ENCODE measurements at places on chromosomes 7 and 10.
A peak's percentile ranks its signal among the peaks of the same experiment; 100 is the strongest.

- DNase-seq, result no peak
These were observed 59.3 kb upstream of the IL6 start for GRCh38 chr7:22667562-22668239.

GRCh38 chr7:19294619-19295018, 149.4 kb upstream of the FERD3L start:
- no peak for DNase-seq

- DNase-seq, result no peak
These were observed 91.6 kb downstream of the ELMO1 start for GRCh38 chr7:37356911-37357636.

DNA sequence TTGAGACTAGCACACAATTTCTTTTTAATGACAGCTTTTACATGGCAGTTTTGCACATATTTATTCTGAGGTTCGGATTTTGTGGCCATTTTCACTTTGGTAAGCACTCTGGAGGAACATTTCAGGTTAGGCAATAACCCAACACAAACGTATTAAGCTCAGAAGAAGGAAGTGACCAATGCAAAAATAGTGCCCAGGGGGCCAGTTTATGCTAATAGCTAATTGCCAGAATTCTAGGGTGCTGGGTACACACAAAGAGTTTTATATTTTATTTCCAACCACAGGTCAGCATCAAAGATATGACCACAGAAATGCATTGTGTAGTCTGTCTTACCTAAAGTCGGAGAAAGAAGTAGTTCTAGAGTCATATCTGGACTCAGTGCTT, 8.4 kb upstream of the AGR2 start:
- DNase-seq, result no peak

DNA sequence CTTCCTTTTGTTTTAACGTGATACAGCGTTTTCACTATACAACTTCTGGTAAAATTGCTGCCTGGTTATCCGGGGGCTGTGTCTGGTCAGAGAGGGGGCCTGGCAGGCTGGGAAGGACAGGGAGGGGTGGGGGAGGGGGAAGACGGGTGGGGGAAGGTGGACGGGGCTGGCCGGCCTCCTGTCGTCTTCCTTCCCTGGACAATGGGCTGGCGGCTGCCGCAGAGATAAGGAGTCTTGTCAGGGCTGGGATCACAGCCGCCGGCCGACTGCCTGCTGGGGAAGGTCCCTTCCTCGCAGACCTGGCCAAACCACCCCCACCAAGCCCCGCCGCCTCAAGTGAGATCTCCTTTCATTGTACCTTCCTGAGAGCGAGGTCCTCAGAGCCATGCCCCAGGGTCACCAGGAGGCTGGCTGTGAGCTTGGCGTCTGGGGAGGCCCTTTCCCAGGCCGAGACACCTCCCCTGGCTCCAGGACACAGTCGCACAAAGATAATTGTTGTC, 151.2 kb upstream of the TNRC18 start:
- no peak for DNase-seq

DNA sequence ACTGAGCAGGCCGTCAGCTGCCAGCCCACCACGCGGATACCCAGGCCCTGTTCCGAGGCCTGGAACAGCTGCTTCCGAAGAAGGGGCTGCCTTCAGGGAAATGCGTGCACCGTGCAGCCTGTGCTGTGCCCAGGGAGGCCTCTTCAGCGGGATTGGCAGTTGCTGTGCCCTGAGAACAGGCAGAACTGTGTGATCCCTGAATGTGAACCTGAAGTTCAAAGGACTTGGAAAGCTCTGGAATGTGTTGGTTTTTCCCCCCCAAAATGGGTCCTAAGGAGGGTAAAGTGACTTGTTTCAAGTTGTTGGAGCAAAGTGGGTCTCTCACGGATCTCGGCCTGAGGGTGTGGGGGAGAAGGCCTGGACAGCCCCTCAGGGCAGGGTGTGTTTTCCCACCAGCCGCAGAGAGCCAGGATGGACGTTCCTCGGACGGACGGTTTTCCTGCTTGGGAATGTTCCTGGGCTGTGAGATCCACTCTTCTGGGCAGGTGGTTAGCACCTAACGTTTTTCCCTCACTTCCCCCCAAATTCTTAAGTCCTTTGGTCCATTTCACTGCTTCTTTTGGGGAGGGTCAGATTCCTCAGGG, 2.1 kb downstream of the SPRN start:
- DNase-seq, result no peak

- no peak for DNase-seq
These were observed 28.2 kb downstream of the SPOCK2 start for GRCh38 chr10:72059843-72060822.

DNA sequence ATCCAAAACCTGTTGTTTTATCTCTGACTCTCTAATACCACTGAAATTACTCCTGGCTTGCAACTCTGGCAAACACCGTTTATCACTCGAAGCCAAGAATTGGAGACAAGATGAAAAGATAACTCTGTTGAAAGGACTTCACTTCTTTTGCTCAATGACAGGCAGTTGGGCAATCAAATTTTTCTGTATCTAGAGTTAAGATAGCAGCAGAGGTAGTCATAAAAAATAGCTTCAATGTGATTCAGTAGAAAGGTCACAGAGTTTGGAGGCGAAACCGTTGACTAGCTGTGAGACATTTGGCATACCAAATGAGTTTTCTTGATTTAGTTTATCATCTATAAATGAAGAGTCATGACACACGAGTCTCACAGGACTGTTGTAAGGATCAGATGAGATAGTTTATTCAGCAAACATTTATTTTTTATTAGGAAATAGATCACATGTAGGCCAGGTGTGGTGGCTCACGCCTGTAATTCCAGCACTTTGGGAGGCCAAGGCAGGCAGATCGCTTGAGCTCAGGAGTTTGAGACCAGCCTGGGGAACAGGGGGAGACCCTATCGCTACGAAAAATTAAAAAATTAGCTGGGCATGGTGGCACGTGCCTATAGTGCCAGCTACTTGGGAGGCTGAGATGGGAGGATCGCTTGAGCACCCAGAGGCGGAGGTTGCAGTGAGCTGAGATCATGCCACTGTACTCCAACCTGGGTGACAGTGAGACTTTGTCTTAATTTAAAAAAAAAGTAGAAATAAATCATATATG, 23.6 kb downstream of the AKR1B1 start:
- no peak for DNase-seq

DNA sequence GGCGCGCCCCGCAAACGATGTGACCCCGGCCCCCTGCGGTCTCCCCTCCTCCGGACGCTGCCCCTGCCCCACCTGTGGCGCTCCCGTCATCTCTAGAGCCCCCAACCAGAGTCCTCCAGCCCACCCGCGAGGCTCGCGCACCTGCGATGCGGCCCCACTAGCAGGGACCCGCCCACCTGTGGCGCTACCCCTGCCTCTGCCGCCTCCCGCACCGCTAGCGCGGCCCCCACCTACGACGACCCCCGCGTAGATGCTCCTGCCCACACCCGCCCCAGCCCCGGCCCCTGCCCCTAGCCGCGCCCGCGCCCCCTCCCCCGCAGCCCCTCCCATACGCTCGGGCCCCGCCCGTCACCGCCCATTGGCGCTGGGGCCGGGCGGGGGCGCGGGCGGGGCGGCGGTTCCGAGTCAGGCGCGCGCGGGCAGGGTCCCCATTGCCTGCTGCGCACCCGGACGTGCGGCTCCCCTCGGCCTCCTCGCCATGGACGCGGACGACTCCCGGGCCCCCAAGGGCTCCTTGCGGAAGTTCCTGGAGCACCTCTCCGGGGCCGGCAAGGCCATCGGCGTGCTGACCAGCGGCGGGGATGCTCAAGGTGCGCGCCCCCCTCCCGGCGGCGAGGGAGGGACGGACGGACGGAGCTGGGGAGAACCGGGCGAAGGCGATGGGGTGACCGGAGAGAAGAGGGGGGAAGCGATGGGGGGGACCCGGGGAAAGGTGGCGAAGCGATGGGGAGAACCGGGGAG, at the start of gene PFKP:
Gene PFKP, plus strand, starts transcription at position 431 of the 741 bp plus-strand sequence. Its CDS starts 48 bp downstream, at position 479.
- peak; percentile 21 for DNase-seq

- DNase-seq, result no peak
These were observed 48.4 kb upstream of the INPP5A start for GRCh38 chr10:132489053-132489703.

- DNase-seq, result peak; percentile 56
These were observed 32.1 kb downstream of the LOXL4 start for GRCh38 chr10:98235846-98236245.

DNA sequence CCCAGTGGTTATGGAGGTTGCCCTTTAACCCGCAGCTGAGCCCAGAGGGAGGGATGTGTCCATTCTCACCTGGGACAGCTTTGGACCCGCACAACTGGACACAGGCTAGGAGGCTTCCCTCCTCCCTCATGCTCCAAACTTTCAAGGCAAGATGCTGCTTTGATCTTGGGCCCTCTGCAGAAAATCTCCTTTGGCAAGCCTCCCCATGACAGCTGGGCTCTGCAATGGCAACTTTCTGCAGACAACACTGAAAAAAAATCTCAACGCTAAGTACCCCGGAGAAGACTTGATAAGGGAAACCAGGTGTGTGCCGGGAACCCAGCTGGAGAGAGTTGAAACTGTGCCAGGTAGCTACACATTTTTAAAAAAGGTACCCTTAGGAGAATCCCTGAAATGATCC, 610.1 kb downstream of the LRMDA start:
- DNase-seq, result no peak

DNA sequence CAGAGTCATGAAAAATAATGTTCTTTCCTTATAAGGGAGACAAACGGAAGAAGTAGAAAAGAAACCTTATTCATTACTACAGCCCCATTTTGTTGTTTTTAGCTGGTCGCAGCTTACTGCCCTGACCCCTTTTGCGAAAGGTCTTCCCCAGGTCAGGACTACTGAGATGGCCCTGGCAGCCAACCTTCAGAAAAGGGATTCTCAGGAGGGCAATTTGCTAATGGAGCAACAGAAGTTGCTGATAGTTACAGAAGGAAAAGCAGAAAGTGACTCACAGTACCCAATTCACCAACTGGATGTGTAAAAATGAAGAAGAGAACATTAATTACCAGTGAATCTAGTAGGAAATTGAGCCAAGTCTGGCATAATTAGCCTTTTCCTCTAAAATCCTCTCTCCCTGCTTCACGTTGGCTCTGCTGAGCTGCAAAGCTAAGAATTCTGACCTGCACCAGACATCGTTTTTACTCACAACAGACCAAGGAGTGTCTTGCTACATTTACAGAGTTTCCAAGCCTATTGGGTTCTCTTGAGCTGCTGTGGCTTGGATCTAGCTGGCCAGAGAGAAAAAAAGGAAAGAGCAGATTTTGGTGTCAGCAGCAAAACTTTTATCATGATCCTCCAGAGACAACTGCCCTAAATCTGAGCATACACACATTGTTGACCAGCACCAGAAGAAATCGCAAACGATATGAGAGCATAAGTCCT, 499.9 kb upstream of the FZD8 start:
- DNase-seq, result no peak

DNA sequence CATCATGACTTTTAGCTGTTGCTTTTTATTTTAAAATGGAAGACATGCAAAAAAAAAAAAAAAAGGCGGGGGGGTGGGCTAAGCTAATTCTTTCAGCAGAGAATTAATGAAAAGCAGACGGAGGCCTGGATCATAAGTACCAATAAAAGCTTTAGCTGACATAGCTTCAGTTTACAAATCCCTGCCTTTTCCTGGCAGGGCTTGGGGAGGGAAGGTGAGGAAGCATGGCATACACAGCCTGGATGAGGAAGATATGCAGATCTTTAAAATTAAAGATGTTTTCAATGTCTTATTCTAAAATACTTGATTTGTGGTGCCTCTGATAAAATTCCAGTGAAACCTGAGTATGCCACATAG, 57.0 kb downstream of the ICA1 start:
- no peak for DNase-seq

DNA sequence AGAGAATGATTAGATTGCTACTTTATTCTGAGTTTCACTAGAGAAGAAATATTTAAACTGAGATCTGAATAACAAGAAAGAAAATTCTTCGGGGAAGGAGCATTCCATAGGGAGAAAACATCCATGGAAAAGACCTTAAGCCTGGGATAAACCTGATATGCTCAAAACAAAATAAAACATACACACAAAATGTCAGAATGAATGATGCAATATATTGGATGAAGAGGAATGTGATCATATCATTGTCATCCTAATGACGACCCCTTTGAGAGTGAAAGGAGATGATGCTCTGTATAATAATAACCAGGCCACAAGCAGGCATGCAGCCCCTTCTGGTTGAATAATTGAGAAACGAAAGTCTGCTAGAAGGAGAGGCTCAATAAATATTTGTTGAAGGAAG, 882.4 kb downstream of the NRG3 start:
- no peak for DNase-seq

- no peak for DNase-seq
These were observed 118.7 kb downstream of the C10orf105 start for GRCh38 chr10:71600849-71601248.

DNA sequence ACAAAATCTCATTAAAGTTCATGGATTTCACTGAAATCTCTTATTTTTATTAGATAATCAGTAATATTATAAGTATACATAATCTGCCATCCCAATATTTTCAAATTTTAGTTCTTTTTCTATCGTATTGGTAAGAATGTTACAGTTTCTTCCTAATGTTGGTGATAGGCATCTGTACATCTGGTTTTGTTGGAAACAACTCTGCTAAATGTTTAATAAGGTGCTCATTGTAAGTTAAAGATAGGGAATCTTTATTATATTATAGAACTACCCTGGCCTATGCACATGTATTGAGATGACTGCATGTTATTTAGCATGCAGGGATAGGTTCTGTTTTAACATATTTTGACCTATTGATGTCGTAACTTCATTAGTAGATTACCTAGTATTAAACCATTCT, 188.6 kb upstream of the PRPS1L1 start:
- no peak for DNase-seq

DNA sequence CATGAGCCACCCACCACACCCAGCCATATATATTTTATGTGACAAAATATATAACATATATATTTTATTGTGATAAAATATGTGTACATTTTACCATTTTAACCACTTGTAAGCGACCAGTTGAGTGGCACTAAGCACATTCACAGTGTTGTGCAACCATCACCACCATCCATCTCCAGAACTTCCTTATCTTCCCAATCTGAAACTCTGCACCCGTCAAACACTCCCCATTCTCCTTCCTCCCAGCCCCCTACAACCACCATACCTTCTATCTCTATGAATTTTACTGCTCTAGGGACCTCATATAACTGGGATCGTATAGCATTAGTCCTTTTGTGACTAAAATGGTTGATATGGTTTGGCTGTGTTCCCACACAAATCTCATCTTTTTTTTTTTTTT, 20.8 kb upstream of the CYTH3 start:
- DNase-seq, result no peak

DNA sequence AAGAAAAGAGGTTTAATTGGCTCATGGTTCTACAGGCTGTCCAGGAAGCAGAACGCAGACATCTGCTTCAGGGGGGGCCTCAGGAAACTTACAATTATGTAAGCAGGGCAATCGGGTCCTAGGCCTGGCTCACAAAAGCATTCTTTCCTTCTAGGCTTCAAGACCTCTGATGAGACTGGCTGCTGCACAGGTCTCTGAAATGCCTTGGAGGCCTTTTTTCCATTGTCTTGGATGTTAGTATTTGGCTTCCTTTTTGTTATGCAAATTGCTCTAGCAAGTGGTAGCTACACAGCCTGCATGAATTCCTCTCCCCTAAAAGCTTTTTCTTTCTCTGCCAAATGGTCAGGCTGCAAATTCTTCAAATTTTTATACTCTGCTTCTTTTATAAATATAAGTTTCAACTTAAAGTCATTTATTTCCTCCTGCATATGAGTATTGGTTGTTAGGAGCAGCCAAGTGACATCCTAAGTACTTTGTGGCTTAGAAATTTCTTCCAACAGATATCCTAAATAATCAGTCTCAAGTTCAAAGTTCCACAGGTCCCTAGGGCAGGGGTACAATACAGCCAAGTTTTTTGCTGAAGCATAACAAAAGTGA, 83.1 kb upstream of the SEMA3A start:
- no peak for DNase-seq

- no peak for DNase-seq
These were observed 957.8 kb downstream of the GATA3 start for GRCh38 chr10:9012312-9012711.

GRCh38 chr7:43438897-43439479, 143.9 kb upstream of the STK17A start:
- no peak for DNase-seq
